ENCODE measurements at places on chromosomes 2 and 18.

GRCh38 chr18:76432274-76432755 is 62.7 kb downstream of the ZNF516 start:
- DNase-seq: no peak

- no peak for DNase-seq
These were observed 31.1 kb downstream of the RNU4ATAC start for GRCh38 chr2:121561617-121562268.

- no peak for DNase-seq
These were observed 76.3 kb upstream of the GALNT5 start for GRCh38 chr2:157181234-157181633.

GRCh38 chr2:17805717-17806363 is 10.4 kb upstream of the MSGN1 start:
- no peak for DNase-seq

DNA sequence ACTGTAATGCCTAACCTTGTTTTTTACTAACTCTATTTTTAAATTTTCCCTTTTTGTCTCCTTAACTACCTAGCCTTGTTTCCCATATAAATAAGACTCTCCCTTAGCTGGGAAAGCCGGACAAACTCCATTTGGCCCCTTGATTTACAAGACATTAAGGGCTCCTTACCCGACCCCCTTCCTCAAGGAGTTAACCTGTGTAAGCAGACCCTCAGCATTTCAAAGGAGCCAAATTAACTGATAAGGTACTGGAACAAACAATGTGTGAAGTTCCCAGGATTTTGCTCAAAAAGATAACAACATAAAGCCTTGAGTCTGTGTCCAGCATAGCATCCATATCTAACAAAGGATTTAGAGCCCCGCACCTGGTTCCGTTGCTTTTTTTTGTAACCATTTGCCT is 59.6 kb upstream of the C2orf15 start:
- no peak for DNase-seq

DNA sequence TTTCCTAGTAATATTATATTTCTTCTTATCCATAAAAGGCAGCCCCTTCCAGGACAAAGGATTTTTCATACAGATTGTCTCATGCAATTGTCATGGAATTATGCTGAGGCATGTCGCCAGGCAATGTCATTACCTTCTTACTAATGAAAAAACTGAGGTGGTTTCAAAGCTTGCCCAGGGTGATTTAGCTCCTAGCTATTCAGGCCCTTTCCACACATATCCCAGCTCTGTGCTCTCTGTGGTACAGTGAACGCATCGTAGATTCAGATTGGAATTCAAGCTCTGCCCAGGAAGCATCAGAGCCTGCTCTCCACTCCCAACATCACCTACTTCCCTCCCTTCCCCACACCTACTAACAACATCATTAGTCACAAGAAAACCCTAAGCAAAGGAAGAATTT is 60.1 kb downstream of the ATP8B1 start:
- no peak for DNase-seq

All from naive thymus-derived CD8-positive, alpha-beta T cell (primary cell).